ENCODE measurements at places on chromosomes 7 and 10.

GRCh38 chr7:29005829-29006228, 47.7 kb upstream of the TRIL start:
- DNase-seq: no peak

- no peak for DNase-seq
These were observed 16.2 kb upstream of the LRRC17 start for GRCh38 chr7:102896585-102896984.

DNA sequence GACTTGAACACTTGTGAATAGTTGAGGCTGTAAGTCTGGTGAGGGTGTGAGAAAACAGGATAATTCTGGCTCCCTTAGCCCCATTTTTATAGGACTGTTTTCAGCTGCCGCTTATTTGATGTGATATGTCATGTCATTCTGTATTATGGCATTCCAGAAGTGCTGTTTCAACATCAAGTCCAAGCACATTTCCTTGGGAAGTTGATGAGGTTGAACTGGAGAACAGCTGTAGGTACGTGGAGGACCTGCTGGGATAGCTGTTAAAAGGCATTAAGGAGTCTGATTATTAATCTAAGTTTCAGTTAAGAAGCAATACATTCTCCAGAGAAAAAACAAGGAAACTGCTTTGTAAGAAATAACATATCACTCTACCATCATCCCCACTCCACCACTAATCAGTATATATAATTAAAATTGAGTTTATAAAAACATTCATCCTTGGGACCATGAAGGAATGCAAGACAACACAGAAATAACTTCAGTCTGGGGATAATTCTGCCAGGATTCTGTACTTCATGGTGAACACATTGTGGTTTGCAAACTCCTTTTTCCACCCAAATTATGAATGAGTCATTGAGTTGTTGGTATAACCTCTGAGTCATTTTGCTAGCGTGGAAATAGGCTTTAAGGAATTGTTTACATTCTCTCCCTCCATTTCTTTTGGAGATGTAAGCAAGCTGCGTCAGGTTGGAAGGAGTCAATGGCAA, 39.9 kb upstream of the TMEM229A start:
- no peak for DNase-seq

- DNase-seq: no peak
These were observed 298.2 kb upstream of the GALNT17 start for GRCh38 chr7:70833726-70834125.

DNA sequence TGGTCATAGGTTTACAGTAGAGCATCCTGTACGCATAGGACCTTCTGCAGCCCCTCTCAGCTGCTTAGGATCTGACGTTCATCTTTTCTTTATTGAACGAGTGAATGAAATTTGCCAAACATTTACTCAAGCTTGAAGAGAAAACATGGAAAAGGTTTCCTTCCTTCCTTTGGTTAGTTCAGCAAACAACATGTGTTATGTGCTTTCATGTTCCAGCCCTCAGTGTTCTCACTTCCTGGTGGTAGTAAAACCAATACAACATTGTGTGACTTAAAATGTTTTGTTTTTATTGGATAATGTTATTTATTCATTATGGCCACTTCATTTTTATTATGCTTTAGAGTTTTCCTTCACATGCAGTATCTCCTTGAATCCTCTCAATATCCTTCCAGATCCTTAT, 1.4 kb upstream of the CDCA7L start:
- DNase-seq: no peak

DNA sequence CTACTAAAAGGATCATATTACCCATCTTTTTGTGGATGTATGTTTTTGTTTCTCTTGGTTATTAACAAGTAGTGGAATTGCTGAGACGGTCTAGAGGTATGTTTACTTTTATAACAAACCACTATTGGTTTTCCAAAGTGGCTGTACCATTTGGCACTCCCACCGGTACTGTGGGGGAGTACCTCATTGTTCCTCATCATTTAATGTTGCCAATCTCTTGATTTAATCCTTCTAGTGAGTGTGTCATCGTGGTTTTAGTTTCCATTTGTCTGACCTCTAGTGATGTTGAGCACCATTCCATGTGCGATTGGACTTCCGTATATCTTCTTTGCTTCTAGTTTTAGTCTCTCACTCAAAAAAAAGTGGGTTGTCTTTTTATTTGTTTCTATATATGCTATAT, 50.4 kb downstream of the RBM33 start:
- DNase-seq: no peak

DNA sequence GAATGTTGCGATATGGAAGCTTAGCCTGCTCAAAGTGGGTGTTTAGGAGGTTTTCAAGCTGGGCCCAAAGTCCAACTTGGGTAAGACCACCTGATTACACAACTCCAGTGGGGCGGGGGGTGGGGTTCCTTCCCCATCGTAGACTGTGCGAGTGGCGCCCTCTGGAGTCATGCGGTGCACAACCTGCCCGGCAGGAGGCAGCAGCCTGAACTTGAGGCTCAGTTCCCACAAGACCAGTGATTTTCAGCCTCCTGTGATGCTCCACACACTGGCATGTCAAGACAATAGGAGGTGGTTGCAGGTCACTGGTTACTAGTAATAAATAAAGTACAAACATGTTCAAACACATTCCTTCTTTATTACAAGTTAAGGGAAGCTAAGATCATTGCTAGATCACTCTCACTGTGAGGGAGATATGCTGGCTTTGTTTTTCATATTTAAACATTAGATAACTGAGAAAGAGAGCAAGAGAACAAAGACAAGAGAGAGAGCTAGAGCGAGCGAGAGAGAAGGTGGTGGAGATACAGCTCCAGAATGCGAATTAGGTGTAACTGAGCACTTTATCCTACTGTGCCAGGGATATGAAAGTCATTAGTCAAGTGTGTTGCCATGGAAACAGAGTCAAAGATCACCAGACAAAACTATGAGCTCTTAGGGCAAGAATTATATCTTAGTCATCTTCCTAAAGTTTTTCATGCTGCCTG, 97.4 kb upstream of the BMPER start:
- no peak for DNase-seq

GRCh38 chr10:3551761-3552160, 233.2 kb downstream of the KLF6 start:
- DNase-seq: no peak

- no peak for DNase-seq
These were observed 1.4 kb downstream of the PARD3 start for GRCh38 chr10:34813626-34814222.

GRCh38 chr7:131466735-131467365, 89.6 kb downstream of the PODXL start:
- DNase-seq: no peak

GRCh38 chr10:120313715-120314114, 143.3 kb upstream of the PLPP4 start:
- DNase-seq: no peak

- DNase-seq: no peak
These were observed 50.2 kb downstream of the TFAM start for GRCh38 chr10:58435297-58435985.

Measured in NCI-H1436 treated with DMSO at 0.1 percent for 48 hours (cell line).